ENCODE measurements at places on chromosomes 2 and 18.

DNA sequence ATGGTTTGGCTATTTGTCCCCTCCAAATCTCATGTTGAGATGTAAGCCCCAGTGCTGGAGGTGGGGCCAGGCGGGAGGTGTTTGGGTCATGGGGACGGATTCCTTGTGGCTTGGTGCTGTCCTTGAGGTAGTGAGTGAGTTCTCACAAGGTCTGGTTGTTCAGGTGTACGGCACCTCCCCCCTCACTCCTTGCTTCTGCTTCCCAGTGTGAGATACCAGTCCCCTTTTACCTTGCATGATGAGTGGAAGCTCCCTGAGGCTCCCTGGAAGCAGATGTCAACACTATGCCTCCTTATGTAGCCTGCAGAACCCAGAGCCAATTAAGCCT lies 232.6 kb downstream of the LDLRAD4 start:
- DNase-seq = no peak

- DNase-seq = no peak
These were observed 415.0 kb upstream of the NRP2 start for GRCh38 chr2:205267323-205267722.

- DNase-seq = no peak
These were observed 1.6 kb downstream of the KCNJ3 start for GRCh38 chr2:154700136-154700535.

DNA sequence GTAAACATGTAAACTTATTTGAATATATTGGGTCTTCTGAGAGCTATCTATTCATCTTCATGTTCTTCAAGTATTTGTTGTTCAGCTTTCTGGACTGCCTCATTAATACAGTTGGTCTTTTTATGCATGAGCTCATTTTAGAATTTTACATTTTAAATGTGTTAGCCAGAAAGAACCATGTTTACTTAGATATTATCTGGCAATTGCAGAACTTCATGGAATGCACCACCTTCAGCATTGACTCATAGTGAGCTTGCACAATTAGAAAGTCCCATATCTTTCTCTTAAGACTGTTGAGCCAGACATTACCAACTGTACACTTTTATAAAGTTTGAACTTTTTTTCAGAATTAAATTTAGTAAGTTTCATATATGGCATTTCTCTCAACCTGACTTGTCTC lies 536.7 kb downstream of the RIT2 start:
- DNase-seq = peak; percentile 25

DNA sequence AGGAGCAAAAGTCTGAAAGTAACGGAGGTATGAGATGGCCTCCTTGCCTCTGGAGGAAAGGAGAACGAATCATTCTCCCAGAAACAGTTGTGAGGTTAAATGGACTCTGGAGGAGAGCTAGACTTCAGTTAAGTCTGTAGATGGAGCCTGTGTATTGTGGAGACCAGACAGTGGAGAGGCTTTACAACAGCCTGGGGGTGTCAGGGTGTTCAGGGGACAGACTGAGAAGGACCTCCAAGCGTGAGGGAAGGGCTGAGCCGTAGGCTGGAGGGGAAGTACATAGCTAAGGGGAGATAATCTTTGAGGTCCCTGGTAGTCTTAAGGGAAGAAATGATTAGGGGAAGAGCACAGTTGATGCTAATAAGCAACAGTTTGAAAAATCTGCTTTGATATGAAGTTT lies 76.6 kb downstream of the GALNT1 start:
- DNase-seq = no peak

GRCh38 chr2:158312981-158313380 lies 143.6 kb downstream of the CCDC148 start:
- DNase-seq = no peak

DNA sequence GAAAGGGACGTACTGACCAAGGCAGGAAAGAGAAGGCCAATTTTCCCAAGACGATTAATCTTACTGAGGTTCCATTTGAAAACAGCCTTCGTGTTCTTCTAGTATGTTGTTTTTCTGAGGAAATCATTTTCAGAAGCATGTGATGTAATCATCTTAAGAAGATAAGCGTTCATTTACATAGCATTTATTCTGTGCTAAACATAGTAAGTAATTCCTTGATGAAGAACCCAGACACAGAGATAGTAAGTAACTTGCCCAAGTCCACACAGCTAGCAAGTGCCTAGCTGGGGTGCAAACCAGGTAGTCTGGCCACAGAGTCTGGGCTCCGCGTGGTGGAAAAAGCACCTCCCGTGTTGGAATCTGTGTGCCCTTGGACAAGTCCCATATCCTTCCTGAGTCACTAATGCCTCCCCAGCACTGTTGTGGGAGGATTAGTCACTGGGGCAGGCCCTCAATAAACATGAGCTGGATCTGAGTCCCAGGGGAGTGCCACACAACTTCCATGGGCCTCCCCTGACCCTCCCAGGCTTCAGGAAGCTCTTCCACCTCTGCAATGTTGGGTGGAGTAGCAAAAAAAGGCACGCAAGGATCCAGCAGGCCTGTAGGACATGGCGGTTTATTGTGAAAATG lies 26.9 kb upstream of the ASAP2 start:
- DNase-seq = peak; percentile 68

GRCh38 chr2:222594679-222595078 lies 61.2 kb downstream of the FARSB start:
- peak; percentile 44 for DNase-seq

- DNase-seq = no peak
These were observed 79.3 kb downstream of the ASAP2 start for GRCh38 chr2:9285921-9286320.

DNA sequence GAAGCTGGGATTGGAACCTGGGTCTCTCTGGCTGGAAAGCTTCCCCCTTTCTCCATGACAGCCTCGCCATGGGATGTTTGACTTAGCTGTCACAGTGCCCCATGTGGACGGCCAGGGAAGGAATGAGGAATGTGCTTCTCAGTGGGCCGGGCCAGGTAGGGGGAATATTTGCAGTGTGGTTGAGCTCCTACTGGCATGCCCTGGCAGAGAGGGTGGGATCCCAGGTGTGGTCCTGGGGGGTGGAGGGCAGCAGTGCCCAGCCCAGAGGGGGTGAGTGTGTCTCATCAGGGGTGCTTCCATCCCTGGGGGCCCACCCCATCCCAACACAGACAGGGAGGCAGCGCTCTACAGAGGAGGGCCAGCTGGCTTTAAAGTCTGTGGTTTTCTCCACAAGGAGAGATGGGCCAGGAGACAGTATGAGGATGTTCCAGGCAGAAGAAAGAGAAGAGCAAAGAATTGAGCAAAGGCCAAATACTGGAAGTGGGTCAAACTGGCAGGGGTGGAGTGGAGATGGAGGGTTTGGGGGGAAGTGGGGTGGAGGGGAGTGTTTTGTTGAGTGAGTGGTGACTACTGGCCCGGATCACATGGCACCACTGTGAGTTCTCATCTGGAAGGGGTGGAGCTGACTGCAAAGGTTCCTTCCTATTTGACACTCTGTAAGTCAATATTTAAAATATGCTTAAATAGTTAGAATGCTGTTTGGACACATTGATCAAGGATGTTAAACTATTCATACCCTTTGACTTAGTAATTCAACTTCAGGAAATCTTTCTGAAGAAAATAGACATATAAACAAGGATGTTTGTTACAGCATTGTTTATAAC lies 94.0 kb downstream of the MYCN start:
- no peak for DNase-seq

- peak; percentile 35 for DNase-seq
These were observed 1.0 kb downstream of the AGAP1 start for GRCh38 chr2:235494716-235495372.

- DNase-seq = peak; percentile 86
These were observed 5.0 kb upstream of the EVA1A start for GRCh38 chr2:75565472-75566462.

DNA sequence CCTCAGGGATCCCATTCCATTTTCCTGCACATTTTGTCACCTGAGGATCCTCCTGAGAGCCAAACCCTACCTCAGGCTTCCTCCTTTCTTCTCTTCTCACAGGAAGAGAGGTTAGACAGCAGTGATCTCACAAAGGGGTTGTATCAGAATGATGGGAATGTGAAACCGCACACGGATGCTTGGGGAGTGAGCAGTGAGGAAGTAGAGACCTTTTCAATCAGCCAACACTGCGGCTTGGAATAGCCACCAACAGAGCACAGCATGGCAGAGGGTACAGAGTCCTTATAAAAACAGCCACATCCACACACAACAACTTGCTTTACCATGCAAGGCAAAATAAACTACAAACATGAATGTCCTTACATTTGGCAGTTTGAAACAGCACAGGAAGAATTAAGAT lies 8.7 kb downstream of the TMEM182 start:
- DNase-seq = peak; percentile 43

DNA sequence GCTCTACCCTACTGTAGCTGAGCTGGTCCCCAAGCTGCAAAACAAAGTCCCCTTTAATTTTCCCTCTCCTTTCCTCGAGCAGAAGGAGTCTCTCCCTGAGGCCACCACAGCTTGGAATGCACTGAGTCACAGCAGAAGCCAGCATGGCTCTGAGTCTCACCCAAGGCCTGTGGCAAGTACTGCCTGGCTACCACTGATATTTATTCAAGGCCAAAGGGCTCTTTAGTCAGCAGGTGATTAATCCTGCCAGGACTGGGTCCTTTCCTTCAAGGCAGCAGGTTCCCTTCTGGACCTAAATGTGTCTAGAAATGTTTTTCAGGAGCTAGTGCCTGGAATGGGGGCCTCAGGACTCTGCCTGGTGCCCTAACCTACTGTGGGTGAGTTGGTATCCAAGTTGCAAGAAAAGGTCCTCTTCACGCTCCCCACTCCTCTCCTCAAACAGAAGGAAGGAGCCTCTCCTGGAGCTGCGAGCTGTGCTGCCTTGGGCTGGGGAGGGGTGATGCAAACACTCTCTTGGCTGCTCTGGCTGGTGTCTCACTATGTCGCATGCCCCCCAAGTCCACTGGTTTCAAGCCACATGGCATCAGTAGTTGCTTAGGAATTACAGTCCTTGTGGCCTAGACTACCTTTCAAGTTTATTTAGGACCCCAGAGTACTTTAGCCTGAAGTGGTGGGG lies 53.4 kb downstream of the CD28 start:
- peak; percentile 69 for DNase-seq

DNA sequence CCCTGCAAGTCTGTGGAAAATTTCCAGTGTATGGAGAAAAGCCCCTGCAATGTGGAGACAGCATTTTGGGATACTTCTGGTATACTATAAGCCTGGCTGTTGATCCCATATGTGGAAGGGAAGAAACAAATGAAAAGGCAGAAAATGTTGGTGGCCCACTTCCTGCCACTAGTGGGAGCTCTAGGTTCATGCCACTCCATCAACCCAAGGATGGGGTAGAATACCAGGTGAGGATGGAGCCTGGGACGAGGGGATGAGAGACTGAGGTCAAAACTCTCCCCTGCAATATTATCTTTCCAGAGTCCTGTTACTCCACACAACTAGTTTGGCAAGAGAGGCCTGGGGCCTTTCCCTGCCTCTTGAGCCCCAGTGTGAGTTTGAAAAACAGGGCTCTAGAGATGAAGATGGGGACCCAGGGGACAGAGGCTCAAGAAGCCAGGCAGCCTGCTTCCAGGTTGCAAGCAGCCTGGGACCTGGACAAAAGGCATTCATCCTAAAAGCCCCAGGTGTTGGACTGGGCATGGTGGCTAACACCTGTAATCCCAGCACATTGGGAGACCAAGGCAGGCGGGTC lies 31.9 kb downstream of the BMP10 start:
- no peak for DNase-seq

- no peak for DNase-seq
These were observed 44.6 kb downstream of the WDFY1 start for GRCh38 chr2:223900531-223900930.

- DNase-seq = peak; percentile 55
These were observed 54.5 kb downstream of the SIGLEC15 start for GRCh38 chr18:45879681-45880655.

DNA sequence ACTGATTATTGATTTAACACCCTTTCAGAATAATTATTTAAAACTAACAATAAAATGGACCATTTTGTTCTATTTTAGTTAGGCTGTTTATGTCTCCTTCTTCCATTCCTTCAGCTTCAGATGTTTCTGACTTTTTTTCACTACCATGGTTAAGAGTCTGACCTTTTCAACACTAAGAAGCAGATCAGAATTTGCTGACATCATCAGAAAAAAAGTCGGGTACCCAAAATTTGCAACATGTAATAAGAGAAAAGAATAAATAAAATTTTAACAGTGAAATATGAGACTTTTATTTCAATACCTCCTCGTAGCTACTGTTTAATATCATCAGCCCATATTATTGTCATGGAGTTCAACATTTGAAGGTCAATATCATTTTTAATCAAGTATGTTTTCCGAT lies 1158.3 kb downstream of the RPIA start:
- no peak for DNase-seq

GRCh38 chr2:51031021-51031780 lies 731 bp downstream of the NRXN1 start:
- no peak for DNase-seq

DNA sequence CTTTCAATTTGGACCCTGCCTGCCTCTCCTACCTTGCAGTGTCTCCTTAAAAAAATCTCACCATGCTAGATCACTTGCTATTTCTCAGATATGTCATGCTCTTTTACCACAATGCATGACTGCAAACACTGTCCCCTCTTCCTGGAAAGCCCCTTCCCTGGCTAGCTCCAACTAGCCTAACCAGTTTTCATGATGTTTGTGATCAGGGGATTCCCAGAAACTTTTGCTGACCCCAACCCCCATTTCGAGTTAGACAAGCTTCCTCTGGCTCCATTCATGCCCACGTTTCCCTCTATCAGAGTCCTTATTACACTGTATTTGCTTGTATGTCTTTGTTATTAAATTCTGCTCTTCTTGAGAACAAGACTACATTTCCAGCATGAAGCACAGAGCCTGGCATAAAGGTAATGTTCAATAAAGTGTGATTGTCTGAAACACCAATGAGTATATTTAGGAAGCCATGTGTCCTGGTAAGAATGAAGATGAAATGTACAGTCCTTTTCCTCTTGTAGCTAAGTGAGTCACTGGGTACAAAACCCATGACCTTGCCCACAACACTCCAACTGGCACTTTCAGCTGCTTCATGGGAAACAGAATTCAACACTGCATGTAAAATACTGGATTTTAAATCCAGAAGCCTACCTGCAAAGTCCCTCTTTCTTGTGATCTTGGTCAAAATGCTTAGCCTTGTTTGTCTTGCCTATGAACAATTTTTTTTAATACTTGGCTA lies 62.0 kb upstream of the ATL2 start:
- DNase-seq = no peak

DNA sequence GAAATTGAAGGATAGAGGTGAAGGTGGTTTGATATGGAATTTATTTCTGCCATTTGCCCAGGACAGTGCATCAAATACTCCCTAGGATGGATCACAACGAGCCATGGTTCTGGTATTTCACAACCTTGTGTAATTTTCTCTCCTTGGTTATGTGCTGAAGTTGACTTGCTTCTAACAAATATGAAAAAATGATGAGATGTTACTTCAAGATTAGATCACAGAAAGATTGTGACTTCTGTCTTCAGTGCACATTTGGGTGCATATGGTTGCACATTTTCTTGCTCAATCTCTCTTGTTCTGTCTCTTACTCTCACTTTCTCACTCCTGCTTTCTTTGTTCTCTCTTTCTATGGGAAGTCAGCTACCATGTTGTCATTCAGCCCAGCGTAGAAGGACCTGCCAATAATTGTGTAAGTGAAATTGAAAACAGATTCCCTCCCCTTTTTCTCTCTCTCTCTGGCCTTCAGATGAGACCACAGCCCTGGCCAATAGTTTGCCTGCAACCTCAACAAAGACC lies 104.6 kb upstream of the RMDN2 start:
- no peak for DNase-seq

Data from fibroblast of skin of abdomen (primary cell).